ENCODE measurements at places on chromosomes 4 and X.
A peak's percentile ranks its signal among the peaks of the same experiment; 100 is the strongest.

DNA sequence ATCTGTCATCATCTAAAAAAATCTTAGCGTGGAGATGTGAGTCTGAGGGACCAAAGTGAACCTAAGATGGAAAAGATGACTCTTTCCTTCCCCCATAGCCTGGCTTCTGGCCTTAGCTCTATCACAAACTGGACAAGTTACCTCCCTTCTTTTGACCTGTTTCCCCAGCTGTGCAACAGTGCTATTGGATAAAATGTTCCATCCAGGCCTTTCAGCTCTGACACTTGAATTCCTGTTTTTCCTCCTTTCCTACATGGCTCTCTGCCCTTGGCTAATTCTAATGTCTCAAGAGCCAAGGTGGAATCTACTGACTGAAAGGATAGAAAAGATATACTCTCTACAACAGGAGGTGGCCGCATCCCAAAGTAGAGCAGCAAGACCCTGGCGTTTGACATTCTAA lies 84.5 kb upstream of the ARHGEF9 start:
- no peak for DNase-seq

DNA sequence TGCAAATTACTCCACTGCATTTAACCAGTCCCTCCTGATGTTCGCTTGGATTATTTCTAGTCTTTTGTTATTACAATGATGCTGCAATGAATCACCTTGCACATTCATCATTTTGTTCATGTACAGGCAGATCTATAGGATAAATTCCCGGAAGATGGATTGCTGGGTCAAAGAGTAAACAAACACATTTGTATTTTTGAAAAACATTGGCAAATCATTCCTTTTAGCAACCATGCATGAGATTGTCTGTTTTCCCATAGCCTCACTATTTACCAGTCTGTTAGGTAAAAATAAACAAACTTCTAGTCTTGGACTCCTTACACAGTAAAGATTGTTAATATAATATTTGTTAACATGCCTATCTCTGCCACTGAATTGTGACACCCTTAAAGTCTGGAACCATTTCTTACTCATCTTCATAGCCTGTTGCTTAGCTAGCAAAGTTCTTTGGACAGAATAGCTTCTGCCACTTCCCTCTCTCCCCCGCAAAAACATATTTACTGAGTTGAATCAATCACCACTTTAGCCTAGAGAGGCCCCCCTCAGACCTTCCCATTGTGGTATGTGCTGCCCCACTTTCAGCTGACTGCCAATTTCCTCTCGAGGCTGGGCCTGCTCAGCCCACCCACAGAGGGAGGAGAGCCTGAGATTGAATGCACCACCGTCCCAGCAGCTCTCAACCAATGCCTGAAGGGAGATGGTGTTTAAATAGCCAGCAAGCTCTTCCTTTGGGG lies 108.4 kb upstream of the ATXN3L start:
- peak; percentile 80 for DNase-seq

- peak; percentile 84 for DNase-seq
Observed at GRCh38 chrX:42096265-42096920, 173.0 kb upstream of the CASK start.

DNA sequence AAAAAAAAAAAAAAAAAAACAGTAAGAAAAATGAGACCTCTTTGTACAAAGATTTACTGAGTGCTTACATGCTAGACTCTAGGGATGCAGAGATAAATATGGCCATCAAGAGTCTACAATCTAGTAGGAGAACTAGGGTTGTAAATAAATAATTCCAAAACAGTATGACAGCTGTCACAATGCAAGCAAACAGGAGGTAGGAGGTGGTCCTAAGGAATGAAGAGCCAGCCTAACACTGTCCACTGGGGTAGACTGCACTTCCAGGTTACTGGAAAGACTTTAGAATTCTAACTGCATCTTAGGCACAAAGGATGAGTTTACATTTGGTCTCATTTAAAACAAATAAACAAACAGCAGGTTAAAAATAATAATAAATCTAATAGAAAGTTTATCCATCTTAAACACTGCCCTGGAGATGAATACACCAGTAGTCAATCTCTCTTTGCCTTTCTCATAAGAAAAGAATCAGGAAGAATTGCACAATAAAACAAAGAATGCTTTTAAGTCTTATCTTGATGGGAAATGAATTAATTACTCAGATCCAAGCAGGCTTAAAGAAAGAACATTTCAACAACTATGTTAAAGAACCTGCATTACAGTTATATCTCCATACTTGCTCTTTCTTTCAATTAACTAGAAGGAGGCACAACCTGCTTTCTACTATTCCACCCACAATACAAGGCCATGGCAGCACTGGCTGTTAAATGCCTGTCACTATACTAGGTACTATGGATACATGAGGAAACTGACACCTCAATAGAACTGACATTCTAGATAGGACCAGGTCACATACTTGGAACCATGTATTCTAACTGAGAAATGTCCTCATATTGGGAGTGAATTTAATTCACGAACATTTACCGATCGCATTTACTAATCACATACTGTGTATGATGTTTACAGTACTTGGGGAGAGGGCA lies 12.7 kb downstream of the ADGRA3 start:
- peak; percentile 54 for DNase-seq

- no peak for DNase-seq
Observed at GRCh38 chr4:163833669-163834068, 339.2 kb downstream of the TMA16 start.

GRCh38 chr4:113574636-113575103 lies 186.9 kb downstream of the CAMK2D start:
- DNase-seq: peak; percentile 81

GRCh38 chrX:40081679-40082068 lies 16.1 kb downstream of the BCOR start:
- DNase-seq: no peak

All from EH (cell line).